ENCODE measurements at places on chromosomes 3 and 15. TPM values are rescaled to one million over a fixed set of nuclear protein-coding genes. Genes with fewer than 3 reads are reported as not detected.

The C3orf85 gene
- total RNA-seq, result not detected

The SPG11 gene
- total RNA-seq, result 68.0 TPM

The NOX5 gene
- not detected for total RNA-seq

The UNC13C gene
- not detected for total RNA-seq

The FBXW12 gene
- 0.14 TPM for total RNA-seq

The GPR171 gene
- total RNA-seq, result 159 TPM

The TMEM62 gene
- 18.7 TPM for total RNA-seq

The ROBO1 gene
- 0.05 TPM for total RNA-seq

The ISL2 gene
- 0.89 TPM for total RNA-seq

The TICRR gene
- 21.0 TPM for total RNA-seq

The MORC1 gene
- total RNA-seq, result not detected

The GOLGA6A gene
- not detected for total RNA-seq

The ADAMTSL3 gene
- not detected for total RNA-seq

DNA sequence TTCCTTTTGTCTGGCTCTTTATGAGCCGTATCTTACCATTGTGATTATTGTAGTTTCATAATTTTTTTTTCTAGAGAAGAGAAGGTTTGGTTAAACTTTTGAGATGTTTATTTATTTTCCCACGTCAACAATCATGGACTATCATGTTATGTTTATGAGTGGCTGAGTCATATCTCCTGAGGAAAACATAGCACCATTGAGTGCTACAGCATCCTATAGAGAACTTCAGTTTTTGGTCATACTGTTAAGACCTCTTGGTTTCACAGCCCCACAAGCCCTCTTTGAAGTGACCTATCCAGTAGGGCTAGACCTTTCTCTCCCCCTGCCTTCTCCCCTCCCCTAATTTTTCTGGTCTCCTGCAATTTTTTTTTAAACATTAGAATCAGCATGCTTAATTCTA lies 20.8 kb downstream of the PIK3CA start:
- DNase-seq, result no peak

- DNase-seq, result no peak
Observed at GRCh38 chr3:30155755-30156154, 450.6 kb upstream of the TGFBR2 start.

DNA sequence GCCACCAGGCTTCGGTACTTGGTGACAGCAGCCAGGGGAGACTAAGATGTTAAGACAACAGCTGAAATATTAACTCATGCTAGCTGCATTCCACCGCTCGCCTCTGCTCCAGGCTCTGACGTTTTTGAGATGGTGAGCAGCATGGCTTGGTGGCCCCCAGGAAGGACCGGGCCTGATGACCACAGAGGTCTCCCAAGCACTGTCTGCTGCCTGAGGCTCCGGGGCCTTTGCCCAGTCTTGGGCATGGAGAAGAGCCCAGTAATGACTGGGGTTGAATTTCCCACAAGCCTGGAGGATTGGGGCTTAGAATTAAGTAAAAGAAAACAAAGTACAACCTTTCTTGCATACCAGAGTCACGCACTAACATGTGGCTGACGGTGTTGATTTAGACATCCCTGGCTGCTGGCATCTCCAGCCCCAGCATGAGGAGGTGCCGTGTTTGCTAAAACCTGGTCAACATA lies 243.6 kb upstream of the LYSMD4 start:
- DNase-seq, result no peak

- DNase-seq, result no peak
Observed at GRCh38 chr15:80667936-80668335, 27.2 kb upstream of the ABHD17C start.

- no peak for DNase-seq
Observed at GRCh38 chr15:84833447-84834228, 16.5 kb downstream of the ALPK3 start.

- DNase-seq, result no peak
Observed at GRCh38 chr3:25454005-25454927, 26.2 kb downstream of the RARB start.

- no peak for DNase-seq
Observed at GRCh38 chr3:13074006-13074375, 762 bp upstream of the IQSEC1 start.

GRCh38 chr3:81339040-81339845 lies 422.2 kb downstream of the GBE1 start:
- DNase-seq, result no peak

DNA sequence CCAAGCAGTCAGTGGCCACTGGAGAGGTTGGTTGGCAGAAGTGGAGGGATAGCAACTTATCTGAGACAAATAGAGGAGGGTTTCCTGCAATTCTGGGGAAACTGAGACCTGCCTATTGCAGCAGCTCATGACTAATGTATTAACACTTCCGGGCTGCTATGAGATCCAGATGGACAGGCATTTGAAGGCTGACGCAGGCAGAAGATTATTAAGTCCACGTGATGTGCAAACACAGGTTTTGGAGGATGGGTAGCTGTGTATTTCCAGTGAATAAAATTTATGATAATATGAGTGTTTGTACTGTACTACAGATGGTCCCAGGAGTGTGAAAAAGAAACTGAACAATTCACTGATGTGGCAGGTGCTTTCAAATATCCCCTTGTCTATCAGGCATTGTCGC lies 28.5 kb upstream of the CFAP161 start:
- no peak for DNase-seq

GRCh38 chr3:146218880-146219866 lies 31.7 kb downstream of the PLSCR4 start:
- peak; percentile 71 for DNase-seq

DNA sequence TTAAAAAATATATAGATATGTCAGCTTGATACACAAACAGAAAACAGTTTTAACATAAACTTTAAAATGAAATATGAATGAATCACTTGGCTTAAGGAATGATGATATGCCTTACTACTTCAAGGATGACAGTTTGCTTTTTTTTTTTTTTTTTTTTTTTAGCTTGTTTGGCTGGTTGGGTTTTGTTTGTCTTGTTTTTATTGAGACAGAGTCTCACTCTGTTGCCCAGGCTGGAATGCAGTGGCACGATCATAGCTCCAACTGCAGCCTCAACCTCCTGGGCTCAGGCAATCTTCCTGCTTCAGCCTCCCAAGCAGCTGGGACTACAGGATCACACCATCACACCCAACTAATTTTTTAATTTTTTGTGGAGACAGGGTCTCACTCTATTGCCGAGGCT lies 14.5 kb downstream of the LRRC2 start:
- no peak for DNase-seq

DNA sequence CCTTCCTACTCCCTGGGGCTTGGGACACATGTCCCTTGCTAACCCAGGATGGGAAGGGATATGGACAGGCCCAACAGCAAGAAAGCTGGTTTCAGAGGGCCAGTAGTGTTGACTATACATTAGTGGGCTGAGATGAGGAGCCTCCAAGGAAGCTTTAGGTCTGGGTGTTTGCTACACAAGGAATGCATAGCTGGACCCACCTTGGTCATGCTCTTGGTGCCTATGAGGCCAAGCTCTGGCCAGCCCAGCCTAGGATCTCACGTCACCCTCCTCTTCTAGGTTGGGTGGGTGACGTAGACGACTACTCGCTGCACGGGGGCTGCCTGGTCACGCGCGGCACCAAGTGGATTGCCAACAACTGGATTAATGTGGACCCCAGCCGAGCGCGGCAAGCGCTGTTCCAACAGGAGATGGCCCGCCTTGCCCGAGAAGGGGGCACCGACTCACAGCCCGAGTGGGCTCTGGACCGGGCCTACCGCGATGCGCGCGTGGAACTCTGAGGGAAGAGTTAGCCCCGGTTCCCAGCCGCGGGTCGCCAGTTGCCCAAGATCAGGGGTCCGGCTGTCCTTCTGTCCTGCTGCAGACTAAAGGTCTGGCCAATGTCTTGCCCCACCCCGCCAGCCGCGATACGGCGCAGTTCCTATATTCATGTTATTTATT lies 653 bp upstream of the WDR6 start:
- no peak for DNase-seq

- no peak for DNase-seq
Observed at GRCh38 chr15:87287156-87287555, 969.4 kb downstream of the NTRK3 start.

GRCh38 chr3:77524946-77525682 lies 485.2 kb downstream of the ROBO2 start:
- no peak for DNase-seq

DNA sequence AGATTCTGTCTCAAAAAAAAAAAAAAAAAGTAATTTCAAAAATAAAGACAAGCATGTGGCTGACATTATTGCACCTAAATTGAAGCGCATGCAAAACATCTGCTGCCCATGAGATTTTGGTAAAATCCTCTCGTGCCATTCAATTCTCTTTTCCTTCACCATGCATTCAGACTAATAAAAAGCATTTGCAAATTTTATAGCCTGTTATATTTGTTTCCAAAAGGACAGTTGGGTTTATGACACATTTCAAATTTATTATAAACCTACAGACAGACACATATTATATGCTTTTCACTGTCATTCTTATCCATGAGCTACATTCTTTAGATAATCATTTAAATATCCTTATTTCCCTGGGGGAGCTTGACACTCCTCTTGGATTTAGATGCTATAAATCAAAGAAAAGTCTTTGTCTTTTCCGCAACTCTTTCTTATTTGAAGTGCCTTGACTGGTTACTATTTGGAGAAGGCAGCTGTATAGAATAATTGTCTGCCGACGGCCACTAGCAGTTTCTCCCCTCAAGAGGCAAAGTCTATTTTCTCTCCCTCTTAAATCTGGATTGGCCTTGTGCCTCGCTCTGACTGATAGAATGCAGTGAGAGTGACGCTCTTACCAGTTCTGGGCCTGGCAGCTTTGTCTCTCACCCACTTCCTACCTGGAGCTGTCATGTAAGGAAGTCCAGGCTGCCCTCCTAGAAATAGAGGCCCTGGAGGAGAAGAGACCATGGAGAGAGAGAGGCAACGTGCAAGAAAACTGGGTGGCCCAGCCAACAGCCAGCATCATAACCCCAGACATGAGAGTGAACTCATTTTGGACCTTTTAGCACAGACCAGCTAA lies 6.8 kb upstream of the LRIG1 start:
- DNase-seq, result no peak

DNA sequence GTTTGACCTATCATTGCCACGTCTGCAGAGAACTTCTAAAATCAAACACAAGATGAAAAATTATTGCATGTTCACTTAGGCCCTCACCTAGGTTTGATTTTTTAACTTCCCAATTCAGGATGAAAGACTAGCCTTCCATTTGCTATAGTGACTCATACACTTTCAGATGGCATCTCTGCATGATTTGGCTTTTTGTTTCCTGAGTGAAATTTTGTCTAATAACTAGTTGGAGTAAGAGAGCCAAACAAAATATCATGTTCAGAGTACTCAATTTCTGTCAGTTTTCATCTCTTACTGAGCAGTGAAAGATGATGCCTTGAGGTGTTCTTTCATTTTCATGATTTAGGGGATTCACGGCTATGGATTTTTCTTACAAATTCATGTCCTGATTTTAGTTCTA lies 122.9 kb downstream of the NSUN3 start:
- DNase-seq, result no peak

GRCh38 chr15:74035121-74036017 lies 40.9 kb downstream of the PML start:
- DNase-seq, result no peak

- no peak for DNase-seq
Observed at GRCh38 chr15:35680951-35681350, 135.0 kb upstream of the DPH6 start.

- no peak for DNase-seq
Observed at GRCh38 chr15:68001811-68002210, 52.3 kb upstream of the PIAS1 start.

GRCh38 chr3:11803977-11804892 lies 42.5 kb downstream of the TAMM41 start:
- DNase-seq, result peak; percentile 82

- DNase-seq, result no peak
Observed at GRCh38 chr3:45730409-45731154, 41.4 kb downstream of the SACM1L start.

DNA sequence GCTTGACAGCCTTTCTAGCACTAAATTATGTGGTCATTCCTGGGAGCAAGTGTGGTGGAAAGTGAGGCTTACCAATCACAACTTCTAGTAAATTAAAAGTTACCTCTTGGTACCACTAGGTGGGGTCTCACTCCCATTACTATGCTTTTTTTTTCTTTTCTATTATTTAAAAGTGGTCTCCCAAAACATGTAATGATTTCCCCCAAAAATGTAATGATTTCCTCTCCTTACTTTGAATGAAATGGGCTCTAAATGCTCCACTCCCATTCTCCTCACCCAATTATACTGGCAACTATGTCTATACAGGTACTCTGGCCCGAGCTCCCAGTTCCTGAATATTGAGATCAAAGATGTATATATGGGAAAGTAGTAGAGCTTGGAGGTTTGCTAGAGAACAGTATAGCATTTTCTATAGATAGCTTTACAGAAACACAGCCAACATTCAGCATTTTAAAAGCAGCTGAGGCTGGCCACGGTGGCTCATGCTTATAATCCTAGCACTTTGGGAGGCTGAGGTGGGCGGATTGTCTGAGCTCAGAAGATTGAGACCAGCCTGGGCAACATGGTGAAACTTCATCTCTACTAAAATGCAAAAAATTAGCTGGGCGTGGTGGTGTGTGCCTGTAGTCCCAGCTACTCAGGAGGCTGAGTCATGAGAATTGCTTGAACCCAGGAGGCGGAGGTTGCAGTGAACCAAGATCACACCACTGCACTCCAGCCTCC lies 70.9 kb downstream of the DCUN1D1 start:
- no peak for DNase-seq

GRCh38 chr3:125634336-125634950 lies 39.1 kb upstream of the OSBPL11 start:
- no peak for DNase-seq

GRCh38 chr3:94305835-94306611 lies 243.2 kb downstream of the NSUN3 start:
- no peak for DNase-seq

- no peak for DNase-seq
Observed at GRCh38 chr3:9008550-9009255, 45.4 kb upstream of the RAD18 start.

DNA sequence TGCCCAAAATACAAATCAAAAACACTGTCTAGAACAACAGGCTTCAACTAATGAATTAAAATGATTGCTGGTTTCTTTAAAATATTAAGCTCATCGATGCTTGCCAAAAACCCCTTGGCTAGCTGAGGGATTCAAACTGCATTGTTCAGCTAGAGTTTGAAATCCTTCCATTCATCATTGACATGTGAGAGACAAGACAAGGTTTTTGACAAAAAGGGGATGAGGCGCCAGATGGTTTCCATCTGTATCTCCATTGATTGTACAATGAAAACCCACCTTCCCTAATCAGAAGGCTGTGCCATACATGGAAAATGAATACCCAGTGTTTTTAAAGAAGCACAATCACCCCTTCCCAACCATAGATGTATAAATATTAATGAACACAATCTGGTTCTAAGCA lies 67.8 kb downstream of the THRB start:
- DNase-seq, result no peak

GRCh38 chr3:182583545-182583944 lies 209.8 kb upstream of the ATP11B start:
- DNase-seq, result no peak

- no peak for DNase-seq
Observed at GRCh38 chr3:32198714-32199113, 39.8 kb upstream of the CMTM8 start.

- DNase-seq, result no peak
Observed at GRCh38 chr3:14867936-14868570, 49.3 kb downstream of the FGD5 start.

GRCh38 chr3:158134363-158134762 lies 24.5 kb downstream of the RSRC1 start:
- no peak for DNase-seq

All from activated CD4-positive, alpha-beta T cell treated with anti-CD3 and anti-CD28 coated beads, Interleukin-2, amount 10 ng/mL, durations not matched to agents 24 days and 14 days (primary cell).